Endothelial cell (in vitro differentiated cells): ENCODE measurements at places on chromosomes 16 and 17.
A peak's percentile ranks its signal among the peaks of the same experiment; 100 is the strongest.

- DNase-seq: no peak
Observed at GRCh38 chr17:14334276-14334840, 33.5 kb downstream of the HS3ST3B1 start.

DNA sequence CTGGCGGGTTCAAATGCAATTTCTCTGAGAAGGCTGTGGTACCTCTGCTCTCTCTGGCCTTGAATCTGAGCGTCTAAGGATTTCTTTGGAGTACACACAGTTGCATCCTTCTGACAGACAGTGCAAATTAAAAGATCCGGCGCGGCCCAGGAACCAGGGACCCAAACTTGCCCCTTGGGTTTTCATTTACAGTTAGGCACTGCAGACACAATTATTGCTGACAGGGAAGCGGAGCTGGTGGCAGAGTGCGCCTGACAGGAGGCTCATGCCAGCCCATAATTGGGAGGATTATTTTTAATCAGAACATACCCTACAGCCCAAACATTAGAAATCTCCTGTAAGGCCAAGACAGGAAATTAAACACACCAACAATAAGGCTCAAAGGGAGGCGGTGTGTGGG is 1023.4 kb upstream of the RBFOX1 start:
- DNase-seq: no peak

DNA sequence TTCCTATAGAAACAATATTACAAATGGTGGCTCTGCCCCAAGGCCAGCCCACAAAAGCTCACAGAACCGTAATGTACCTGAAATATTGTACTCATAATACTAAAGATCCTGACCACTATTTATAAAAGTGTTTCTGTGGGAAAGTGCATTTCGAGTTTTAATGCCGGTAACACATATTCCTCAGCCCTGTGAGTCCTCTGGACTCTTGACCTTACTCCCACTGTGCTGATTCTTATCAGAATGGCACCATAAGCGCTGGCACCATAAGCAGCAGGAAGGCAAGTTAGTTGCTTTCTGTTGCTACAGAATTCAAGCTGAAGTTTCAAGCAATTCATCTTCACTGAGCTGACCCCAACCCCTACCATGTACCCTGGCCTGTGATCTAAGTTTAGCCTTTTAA is 36.4 kb upstream of the MED13 start:
- DNase-seq: no peak

DNA sequence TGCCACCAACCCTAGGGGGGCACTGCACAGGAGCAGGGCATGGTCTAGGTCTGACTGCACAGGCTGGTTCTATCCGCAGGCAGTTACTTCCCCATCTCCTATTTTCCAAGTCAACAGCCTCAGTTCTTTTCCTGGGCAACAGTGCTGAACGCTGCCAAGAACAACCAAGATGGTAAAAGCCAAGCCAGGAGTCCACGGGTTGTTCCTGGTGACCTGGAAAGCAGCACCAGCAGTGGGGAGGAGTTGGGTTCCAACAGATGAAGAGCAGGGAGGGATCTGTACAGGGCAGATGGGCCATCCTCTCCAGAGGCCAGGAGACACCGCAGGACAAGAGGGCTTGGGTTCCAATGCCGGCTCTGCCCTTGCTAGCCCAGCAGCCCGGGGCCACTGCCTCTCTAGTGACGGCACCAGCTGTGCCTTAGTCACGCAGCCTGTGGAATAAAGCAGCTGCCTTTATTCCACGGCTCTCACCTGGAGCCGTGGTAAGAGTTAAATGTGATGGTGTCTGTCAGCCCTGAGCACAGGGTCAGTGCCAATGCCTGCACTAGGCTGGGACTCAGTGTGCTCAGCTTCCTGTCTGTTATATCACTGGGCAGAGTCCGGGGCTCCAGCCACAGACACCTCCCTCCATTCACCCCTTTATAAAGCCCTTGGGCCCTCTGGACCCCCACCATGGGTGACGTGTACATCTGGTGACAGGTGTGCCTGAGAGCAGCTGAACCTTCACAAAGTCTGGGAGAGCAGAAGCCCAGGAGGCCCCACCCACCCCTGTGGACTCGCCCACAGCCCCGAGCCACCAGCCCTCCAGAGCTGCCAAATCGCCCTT is 44.9 kb downstream of the MARF1 start:
- no peak for DNase-seq

DNA sequence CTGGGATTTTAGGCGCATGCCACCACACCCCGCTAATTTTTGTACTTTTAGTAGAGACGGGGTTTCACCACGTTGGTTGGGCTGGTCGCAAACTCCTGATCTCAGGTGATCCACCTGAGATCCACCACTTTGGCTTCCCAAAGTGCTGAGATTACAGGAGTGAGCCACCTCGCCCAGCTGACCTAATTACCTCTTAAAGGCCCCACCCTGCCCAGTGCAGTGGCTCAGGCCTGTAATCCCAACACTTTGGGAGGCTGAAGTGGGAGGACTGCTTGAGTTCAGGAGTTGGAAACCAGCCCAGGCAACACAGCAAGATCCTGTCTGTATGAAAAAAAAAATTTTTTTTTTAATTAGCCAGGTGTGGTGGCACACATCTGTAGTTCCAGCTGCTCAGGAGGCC is 2.9 kb upstream of the COASY start:
- DNase-seq: no peak

DNA sequence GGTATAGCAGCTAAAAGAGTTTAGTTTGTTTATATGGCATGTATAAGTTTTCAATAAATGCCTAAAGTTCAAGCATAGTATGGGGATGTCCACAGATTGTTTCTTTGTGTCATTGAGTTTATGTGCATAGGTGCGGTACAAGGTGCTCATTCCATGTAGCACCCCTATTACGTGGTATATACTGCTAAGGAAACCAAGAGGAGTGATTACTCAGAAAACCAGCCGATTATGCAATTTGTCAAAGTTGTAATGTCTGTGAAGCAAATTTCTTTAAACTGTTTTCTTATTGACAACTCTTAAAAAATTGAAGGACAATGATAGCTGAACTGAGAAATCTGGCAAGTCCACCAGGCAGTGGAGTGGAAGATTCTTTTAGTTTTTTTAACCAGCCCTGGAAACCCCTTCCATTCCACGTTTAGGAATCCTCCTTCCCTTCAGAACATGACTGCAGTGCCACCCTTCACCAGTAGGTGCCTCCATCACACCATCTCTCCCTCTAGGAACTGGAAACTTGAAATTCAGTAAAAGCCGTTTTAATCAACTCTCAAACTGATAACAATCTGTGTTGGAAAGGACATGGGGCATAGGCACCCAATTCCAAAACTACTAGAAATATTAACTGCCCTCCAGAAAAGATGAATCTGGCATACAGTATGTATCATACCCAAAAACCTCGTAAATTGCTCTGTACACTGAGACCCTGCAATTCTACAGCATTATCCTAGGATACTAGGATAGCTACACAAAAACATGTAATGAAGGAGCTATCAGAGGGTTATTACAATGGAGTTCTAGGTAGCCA is 43.5 kb downstream of the REXO5 start:
- DNase-seq: peak; percentile 76

- DNase-seq: no peak
Observed at GRCh38 chr16:85193115-85193493, 80.8 kb upstream of the CIBAR2 start.

- no peak for DNase-seq
Observed at GRCh38 chr17:17513626-17514025, 17.4 kb upstream of the RASD1 start.

DNA sequence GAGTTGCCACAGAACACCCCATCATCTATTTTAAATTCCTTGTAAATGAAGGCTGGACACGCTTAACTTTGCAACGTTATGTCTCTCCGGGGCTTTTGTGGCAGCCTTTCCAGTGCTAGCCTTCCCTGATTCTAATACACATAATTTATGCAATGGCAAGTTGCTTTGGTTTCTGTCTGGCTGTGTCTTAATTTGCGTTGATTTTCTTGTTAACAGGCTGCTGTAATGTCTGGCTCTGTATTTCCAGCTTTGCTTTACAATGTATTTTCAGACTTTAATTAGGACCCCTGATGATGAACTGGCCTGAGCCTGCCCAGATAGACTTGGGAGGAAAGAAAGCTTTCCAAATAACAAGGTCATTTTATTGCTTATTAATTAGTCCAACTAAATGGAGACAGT is 30.3 kb downstream of the ARSG start:
- DNase-seq: no peak

DNA sequence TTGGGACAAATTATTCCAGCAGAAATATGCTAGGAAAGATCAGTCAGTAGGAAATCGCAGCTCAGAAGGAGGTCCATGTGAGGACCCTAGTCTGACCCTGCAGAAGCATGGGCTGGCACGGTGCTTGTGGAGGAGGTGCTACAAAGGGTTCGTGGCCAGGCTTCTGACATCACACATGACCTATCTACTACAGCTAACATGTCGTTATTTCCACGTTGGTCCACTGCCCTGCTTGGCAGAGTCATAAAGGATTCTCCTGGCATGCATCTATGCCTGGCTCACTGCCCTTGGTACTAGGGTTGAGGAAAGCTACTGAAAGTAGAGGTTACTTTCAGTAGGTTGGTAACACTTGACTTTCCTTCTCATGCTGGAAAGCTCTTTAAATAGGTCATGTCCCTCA is 118.1 kb upstream of the SHISA6 start:
- no peak for DNase-seq

DNA sequence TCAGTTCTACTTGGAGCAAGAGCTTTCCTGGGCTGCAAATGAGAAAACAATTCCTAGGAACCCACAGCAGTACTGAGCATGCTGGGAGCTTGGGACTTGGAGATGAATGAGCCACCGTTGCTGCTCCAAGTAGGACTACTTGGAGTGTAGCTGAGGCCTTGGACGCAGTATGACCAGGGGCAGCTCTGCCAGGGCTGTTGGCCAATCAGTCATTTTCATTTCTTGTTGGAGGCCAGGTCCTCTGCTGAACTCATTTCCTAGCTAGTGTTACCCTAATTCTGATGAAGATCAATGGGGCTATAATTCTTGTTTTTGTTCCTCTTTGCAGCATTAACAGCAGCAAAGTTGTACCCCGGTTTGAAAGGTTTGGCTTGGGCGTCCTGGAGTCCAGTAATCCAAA is 8.0 kb upstream of the LGALS9 start:
- DNase-seq: no peak

GRCh38 chr16:82033683-82034300 is 1.3 kb upstream of the HSD17B2 start:
- DNase-seq: no peak

GRCh38 chr16:27638833-27639560 is 89.1 kb downstream of the KATNIP start:
- DNase-seq: no peak

GRCh38 chr16:86956437-86956836 is 360.8 kb downstream of the C16orf95 start:
- DNase-seq: no peak

GRCh38 chr17:44854192-44854591 is 6.5 kb downstream of the HIGD1B start:
- no peak for DNase-seq

GRCh38 chr16:49857423-49858181 is 1.7 kb upstream of the ZNF423 start:
- peak; percentile 74 for DNase-seq

- no peak for DNase-seq
Observed at GRCh38 chr17:20203761-20204263, 194.7 kb downstream of the SPECC1 start.

GRCh38 chr17:61877837-61878236 is 14.5 kb upstream of the BRIP1 start:
- no peak for DNase-seq

GRCh38 chr16:29111421-29111820 is 126.6 kb downstream of the LAT start:
- DNase-seq: no peak
